ENCODE measurements at places on chromosomes 6 and 20.

GRCh38 chr6:131803007-131803769 lies 4.6 kb upstream of the ENPP1 start:
- no peak for DNase-seq

GRCh38 chr20:32924781-32925180 lies 66.1 kb downstream of the EFCAB8 start:
- no peak for DNase-seq

- DNase-seq, result no peak
Measured at GRCh38 chr6:28683945-28684538, 158.4 kb downstream of the GPX5 start.

DNA sequence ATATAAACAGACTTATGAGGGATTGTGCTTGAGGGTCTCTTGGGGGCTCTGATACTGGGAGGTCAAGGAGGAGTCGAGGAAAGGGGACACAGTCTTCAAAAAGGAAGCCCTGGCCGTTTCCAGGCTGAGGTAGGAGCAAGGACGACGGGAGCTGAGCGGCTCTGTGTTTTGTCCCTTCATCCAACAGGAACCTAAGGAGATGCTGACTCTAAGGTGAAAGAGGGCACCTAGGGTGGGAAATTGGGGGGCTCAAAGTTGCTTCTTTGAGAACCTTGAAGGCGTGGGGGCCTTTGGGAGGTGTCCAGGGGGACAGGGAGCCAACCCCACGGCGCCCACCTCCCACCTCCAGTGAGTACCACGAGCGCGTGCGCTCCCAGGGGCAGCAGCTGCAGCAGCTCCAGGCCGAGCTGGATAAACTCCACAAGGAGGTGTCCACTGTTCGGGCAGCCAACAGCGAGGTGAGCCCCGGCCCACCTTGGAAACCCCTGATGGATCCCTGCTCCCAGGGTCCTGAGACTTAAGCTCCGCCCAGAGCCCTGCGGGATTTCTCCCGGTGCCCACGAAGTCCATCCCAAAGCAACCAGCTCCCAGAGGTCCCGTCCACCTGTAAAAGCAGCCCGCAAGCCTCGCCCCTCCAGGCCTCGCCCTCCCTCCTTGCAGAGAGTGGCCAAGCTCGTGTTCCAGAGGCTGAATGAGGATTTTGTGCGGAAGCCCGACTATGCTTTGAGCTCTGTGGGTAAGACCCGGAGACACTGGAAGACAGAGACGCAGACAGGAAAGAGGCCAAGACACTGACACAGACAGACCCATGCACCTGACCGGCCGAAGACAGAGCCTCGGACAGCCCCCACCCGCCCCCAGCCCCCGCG lies 2.9 kb downstream of the SPAG4 start:
- no peak for DNase-seq

DNA sequence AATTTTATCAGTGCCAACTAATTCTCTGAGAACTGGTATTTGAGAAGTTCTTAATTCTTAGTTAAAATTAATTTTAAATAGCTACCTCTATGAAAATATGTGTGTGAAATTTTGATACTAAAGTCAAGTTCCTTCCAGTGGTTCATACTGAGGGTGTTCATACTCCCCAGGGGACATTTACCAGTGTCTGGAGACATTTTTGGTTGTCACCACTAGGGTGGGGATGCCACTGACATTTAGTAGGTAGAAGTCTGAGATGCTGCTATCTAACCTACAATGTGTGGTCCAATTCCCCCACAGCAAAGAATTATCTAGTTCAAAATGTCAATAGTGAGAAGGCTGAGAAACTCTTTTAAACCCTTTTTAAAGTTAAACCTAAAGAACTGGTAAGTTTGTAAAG lies 463.8 kb downstream of the ADGRB3 start:
- DNase-seq, result no peak

- DNase-seq, result no peak
Measured at GRCh38 chr20:24694727-24695528, 225.5 kb downstream of the SYNDIG1 start.

DNA sequence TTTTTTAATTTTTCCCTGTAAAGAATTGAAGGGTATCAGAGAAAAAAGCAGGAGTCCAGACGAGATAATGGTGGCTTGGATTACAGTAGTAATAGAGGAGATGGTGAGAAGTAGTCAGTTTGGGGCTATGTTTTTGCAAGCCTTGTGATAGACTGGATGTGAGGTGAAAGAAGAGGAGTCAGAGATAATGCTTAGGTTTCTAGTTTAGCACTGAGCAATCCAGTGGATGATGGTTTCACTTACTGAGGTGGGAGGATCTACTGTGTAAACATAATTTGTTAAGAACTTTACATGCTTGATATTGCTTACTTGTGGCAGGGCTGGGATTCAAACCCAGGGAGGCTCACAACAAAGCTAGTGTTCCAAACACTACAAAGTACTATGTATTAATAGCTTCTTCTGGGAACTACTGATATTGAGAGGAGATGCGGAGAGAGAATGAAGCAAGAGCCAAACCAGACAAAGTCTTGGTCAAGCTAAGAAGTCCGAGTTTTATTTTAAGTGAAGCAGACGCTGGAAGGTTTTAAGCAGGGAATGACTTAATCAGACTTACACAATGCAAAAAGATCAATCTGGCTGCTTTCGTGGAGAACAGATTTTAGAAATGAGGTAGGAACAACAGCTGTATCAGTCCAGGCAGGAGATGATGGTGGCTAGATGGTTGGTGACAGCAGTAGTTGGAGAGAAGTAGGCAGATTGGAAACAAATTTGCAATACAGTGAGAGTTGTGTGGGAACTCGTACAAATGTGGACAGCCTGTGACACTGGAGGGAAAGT lies 58.0 kb downstream of the ZFAND3 start:
- no peak for DNase-seq

- no peak for DNase-seq
Measured at GRCh38 chr6:27293436-27294098, 18.5 kb downstream of the POM121L2 start.

DNA sequence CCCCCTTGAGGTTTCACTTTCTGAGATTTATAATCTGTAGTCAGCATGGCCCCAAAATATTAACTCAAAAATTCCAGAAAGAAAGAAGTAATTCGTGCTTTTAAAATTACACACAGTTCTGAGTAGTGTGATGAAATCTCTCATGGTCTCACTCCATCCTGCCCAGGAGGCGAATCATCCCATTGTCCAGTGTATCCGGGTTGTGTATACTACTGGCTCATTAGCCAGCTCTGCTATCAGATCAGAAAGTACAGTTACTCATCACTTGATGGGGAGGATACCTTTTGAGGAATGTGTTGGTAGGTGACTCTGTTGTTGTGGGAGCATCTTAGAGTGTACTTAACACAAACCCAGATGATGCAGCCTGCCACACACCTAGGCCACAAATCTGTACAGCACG lies 65.2 kb downstream of the CDC5L start:
- DNase-seq, result no peak

DNA sequence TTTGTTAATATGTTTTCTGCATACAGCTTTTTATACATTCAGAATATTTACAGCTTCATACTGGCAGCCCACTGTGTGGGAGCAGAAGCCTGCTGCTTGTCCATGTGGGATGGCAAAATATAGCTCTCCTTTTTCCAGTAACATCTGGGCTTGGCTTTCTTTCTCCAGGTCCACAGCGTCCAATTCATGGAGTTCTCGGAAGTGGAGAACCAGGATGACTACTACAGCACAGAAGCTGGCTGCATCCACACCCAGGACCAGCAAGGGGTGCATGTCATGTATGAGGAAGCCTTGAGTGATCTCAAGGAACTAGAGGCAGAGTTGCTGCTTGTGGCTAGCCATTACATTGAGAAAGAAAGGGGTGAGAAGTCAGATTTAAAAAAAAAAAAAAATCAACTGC lies 143.1 kb downstream of the CD164 start:
- DNase-seq, result no peak

DNA sequence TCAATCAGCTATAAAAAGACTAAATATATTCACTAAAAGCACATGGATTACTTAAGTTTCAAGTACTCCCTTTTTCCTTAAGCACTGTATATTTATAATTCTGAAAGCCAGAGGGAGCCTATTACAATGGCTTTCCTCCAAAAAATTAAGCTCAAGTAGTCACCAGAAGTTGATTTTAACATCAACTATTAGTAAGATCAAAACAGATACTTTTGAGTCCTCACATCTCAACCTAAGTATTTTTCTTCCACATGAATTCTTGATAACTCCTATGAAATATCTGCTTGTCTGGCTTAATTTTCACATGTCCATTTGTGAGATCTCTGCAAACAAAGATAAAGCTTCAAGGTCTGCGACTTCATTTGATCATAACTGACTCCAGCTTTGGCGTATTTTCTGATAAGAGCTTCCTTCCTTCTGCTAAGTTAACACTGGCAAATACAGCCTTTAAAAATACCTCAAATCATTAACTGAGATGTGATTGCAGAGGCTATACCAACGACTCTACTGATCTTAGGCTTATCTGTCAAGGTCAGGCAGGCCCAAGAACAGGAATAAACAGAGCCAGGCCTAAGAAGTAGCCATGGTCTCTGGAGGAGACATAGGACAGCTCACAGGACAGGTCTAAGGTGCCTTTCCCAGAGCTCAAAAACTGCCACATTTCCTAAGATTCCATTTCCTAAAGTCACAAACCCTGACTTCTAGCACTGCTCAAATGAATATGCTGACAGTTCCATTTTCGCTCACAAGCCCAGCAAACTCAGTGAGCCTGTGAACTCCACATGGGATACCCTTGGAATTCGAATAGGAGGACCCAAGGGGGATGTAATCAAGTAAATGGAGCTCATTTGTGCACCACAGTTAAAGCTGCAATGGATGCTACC lies 10.0 kb downstream of the SNX5 start:
- DNase-seq, result no peak

- DNase-seq, result no peak
Measured at GRCh38 chr20:12054556-12054955, 136.9 kb downstream of the BTBD3 start.

DNA sequence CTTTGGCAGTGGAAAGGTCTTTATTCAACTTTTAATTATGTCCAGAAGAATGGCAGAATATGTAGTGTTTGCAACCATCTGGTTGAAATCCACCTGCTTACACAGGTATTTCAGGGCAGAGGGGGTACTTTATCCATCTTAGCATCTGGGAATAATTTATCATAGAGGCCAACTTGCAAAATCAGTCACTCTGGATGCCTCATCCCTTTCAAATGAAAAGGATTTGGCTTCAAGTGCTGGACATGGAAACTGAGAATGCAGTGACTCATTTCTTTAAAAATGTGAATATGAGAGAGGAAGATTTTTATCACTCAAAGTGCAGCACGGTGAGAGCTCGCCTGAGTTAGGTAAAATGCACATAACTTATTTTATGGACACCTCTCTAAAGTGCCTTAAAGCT lies 758.3 kb downstream of the KIF16B start:
- no peak for DNase-seq

- DNase-seq, result no peak
Measured at GRCh38 chr6:169159331-169159730, 94.3 kb downstream of the THBS2 start.

DNA sequence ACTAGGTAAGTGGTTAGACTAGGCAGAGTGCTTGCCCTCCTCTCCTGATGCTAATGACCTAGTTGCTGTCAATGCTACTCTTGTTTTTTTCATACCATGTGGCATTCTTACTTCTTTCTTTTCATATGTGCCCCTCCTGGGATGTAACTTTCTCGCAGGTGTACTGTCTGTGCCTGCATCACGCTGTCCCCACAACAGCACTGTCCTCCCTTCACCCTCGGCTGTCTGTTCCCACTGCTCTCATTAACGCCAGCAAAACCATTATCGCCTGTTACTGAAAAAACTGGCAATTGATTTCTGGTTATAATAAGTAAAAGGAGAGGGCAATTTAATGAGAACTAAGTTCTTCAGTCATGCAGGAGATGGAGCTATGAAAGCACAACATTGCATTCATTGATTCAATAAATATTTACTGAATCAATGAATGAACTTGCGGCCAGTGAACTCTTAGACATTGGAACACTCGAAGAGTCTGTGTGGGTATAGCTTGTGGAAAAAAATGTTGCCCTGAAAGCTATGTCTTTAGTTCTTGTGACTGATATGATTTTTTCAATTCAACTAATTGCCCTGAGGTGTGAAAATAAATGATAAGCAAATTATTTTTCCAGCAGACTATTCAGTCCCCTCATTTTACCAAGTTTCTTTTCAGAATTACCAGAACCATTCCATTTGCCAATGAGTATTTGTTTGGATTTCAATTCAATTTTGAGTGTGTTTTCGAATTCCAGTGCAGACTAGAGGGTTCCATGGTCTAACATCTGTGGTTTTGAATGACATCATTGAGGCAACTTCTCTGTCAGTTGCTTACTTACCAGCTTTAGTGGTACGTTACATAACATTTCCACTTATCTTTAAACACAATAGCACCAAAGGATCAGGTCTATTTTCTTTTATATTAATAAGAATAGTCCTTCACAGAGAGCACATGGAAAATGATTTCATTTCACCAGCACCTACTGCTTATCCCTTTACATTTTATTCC lies 2.1 kb downstream of the SLC17A4 start:
- no peak for DNase-seq

- no peak for DNase-seq
Measured at GRCh38 chr20:36364506-36364905, 58.4 kb downstream of the DLGAP4 start.

DNA sequence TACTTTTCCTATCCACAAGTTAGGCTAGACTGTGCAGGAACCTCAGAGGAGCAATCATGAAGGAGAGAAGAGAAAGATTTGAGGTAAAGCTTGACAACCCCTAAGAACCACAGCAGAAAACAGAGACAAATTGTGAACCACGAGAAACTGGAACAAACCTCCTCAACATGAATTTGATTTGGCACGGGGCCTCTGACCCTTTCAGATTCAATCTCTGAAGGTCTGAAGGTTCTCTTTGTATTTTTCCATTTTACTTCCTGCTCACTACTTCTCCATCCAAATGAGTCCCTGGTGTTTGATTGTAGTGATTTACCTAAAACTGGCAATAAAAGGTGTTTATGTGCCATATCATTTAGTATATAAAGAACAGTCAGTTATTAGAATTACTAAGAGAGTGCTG lies 126.1 kb upstream of the STXBP5 start:
- DNase-seq, result no peak

- DNase-seq, result no peak
Measured at GRCh38 chr6:108904741-108905140, 56.5 kb downstream of the ARMC2 start.

DNA sequence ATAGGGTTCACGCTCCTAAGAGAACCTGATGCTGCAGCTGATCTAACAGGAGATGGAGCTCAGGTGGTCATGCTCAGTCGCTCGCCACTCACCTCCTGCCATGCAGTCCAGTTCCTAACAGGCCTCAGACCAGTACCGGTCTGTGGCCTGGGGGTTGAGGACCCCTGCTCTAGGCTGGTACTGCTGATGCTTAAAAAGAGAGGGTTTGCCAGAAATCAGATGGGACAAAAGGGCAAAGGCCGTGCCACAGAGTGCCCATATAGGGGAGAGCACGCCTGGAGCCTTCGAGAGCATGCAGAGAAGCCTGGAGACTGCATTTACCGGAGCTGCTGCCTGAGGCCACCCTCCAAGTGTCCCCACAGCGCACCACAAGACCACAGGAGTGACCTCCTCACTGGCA lies 75.5 kb downstream of the PTPN1 start:
- no peak for DNase-seq

DNA sequence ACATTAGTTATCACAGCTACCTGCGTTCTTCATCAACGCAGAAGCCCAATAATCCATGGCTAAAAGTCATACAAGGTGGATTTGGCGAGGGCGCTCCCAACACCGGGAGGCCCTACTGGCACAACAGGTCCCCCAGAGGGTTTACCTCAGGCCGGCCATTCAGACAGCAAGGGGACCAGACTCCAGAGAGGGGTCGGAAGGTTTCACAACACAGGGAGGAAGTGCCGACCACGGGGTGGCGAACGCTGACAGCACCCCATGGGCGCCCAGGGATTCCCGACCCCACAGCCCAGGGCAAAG lies 1515.9 kb upstream of the DEFB115 start:
- no peak for DNase-seq

All from activated CD8-positive, alpha-beta memory T cell treated with anti-CD3 and anti-CD28 coated beads for 1 hour (primary cell).